ENCODE measurements at places on chromosomes 7 and 10.
A peak's percentile ranks its signal among the peaks of the same experiment; 100 is the strongest.

DNA sequence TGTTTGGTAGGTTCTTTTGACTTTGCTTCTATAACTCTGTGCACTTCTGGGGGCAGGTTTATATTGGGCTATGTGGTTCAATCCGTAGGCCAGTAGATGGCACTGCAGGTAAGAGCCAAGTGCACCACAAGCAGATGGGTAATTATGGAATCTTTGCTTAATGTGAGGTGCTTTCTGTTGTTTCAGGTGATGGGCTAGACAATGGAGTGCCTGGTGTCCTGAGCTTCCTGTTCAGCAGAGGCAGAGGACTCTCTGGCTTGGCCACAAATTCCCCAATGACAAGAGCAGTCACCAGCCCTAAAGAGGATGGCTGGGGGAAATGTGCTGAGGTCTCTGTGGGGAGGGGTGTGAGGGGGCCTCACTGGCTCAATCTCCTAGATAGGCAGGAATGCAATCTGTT lies 455.0 kb downstream of the CCSER2 start:
- DNase-seq = no peak

DNA sequence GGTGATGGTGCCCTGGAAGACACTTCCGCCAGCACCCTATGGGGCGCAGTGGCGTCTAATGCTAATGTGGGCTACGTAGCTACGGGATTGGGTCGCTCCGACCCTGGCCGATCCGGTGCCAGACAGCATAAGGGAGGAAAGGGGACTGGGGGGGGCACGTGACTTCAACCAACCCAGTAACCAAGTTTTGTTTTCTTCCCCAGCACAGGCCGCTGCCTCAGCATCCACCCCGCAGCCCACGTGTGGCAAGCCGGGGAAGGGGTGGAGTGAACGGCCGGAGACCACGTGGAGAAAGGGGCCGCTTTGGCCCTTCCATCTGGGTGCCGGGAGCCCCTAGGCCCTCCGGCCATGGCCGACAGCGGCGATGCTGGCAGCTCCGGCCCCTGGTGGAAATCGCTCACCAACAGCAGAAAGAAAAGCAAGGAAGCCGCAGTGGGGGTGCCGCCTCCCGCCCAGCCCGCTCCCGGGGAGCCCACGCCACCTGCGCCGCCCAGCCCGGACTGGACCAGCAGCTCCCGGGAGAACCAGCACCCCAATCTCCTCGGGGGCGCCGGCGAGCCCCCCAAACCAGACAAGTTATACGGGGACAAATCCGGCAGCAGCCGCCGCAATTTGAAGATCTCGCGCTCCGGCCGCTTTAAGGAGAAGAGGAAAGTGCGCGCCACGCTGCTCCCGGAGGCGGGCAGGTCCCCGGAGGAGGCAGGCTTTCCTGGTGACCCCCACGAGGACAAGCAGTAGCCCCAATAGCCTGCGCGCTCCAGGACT lies 2.5 kb downstream of the PRR15 start:
- no peak for DNase-seq

DNA sequence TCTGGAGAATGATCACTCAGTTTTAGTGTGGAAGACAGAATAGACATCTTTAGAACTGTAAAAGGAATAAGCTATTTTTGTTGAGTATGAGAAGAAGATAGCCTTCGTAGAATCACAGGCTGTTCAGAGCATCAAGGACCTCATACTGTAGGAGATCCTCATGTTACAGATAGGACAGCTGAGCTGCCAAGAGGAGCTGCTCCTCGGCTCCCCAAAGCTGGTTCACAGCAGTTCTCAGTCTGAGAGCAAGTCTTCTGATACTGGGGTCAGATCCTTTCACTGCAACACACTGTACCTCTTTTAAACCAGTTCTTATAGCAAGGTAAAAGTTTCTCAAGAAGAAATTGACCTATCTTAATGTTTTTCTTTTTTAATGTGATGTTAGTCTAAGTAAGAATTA lies 17.1 kb downstream of the CCNY start:
- DNase-seq = no peak

- no peak for DNase-seq
These were observed 59.9 kb downstream of the SGMS1 start for GRCh38 chr10:50563906-50564305.

GRCh38 chr7:110056331-110056730 lies 1034.6 kb upstream of the LRRN3 start:
- no peak for DNase-seq

GRCh38 chr7:17209101-17209500 lies 89.4 kb upstream of the AHR start:
- DNase-seq = no peak

DNA sequence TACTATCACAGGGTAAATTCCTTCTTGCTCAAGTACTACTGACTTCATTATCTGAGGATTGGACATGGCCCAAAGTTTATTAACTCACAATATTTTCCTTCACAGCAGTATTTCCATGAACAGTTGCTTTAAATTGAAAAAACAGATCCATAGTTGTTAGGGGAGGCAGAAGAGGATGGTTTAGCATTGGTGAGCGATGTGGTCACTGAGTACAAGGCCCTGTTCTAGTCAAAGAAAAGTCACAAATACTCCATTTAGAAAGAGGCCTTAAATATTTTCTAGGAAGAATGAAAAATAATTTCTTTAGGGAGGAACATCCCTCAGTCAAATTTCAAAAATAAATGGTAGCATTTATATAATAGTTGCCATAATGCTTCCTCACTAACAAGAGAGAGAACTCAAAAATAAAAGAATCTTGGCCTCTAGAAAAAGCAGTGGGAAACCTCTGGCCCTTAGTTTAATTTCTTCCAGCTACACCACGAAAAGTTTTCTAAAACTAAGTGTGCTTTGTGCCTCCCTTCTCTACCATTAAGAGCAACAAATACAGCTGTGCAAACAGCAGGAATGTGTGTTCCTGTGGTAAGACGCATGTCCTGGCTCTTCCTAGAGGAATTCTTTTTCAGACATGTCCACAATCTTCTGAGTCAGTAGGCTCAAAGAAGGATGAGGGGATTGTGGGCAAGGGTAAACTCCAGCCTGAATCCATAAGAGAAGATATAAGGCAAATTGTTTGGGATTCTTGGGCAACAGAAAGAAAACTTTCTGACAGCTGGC lies 105.7 kb downstream of the HOXA1 start:
- no peak for DNase-seq

DNA sequence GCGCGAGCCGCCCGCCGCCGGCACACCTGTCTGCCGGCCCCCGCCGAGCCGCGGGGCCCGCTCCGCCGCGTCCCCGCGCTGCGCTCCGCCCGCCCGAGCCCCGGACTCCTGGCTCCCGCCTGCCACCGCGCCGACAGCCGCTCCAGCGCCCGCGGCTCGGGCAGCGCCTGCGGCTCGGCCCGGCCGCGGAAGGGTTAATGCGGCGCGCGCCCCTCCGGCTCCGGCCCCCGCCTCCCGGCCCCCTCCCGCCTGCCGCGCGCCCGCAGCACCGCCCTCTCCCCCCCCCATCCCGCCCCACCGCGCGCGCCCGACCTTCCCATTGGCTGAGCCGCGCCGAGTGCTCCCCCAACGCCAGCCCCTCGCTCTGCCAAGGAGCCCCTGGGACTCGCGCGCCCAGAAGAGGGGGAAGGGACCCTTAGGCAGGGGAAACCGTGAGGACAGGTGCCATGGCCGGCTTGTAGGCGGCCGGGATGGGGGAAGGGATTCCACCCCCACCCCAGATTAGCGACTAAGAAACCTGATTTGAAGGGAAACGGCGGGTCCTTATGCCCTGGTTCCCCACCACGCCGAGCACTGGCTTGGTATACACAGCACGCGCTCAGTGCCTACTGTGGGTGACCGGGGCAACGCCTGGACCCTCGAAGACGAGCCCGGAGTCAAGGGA lies at the start of gene KCNH2:
Gene KCNH2, minus strand, starts transcription at position 196 of the 664 bp plus-strand sequence. CDS start 408 bp downstream, outside the sequence.
- no peak for DNase-seq

DNA sequence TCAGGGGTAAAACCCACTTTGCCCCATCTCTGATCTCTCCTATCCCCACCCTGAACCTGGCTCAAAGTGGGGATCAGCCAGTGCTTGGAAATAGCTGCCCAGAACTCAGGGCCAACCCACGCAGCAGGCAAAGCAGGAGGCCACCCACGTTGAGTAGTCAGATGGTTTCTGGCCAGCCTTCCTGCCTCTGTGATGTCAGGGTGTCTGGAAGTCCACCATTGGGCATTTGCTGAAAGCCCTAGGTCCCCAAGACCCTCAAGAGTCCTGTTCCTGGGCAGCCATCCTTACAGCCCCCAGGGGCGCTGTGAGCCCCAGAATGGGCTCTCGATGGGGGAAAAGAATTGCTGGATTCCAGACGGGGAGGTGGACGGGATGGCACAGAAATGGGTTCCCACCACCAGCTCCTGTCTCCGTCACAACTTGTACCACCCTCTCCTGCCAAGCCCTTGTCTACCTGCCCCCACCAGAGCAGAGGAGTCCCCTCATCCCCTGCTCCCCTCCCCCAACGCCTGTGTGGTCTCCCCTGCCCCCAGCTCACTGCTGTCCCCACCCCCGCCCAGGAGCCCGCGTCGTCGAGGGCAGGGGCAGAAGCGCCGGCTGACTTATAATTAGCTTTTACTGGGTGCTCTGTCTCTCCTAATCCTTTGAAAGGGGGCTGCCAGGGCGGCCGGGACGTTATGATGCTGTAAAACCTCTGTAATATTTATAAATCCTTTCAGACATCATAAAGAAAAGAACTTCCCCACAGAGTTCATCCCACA lies 3.9 kb downstream of the MYL10 start:
- DNase-seq = no peak

GRCh38 chr7:44559485-44559884 lies 14.2 kb downstream of the DDX56 start:
- no peak for DNase-seq

DNA sequence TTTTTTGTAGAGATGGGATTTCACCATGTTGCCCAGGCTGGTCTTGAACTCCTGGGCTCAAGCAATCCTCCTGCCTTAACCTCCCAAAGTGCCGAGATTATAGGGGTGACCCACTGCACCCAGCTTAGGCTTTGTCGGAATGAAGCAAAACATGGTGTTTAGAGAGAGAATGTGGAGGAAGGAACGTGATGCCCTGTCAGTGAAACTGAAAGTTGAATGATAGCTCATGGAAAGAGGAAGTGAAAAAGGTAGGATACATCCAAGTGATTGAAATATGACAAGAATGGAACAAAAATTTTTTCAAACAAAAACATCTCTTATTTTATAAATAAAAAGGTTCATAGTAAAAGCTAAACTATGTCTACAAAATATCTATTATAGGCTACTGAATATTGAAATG lies 5.9 kb downstream of the AKAP9 start:
- DNase-seq = no peak

GRCh38 chr10:90859321-90859751 lies 1.5 kb upstream of the HTR7 start:
- DNase-seq = no peak

- DNase-seq = no peak
These were observed 20.2 kb upstream of the SUV39H2 start for GRCh38 chr10:14858338-14858960.

GRCh38 chr10:3902054-3902808 lies 117.2 kb upstream of the KLF6 start:
- DNase-seq = no peak

GRCh38 chr7:22662556-22663356 lies 64.2 kb upstream of the IL6 start:
- no peak for DNase-seq

- DNase-seq = peak; percentile 16
These were observed 10.4 kb downstream of the CPA2 start for GRCh38 chr7:130276796-130277762.

- DNase-seq = no peak
These were observed 30.7 kb upstream of the INPP5A start for GRCh38 chr10:132506711-132507408.

GRCh38 chr10:45553155-45553554 lies 119.4 kb downstream of the ZFAND4 start:
- DNase-seq = no peak

DNA sequence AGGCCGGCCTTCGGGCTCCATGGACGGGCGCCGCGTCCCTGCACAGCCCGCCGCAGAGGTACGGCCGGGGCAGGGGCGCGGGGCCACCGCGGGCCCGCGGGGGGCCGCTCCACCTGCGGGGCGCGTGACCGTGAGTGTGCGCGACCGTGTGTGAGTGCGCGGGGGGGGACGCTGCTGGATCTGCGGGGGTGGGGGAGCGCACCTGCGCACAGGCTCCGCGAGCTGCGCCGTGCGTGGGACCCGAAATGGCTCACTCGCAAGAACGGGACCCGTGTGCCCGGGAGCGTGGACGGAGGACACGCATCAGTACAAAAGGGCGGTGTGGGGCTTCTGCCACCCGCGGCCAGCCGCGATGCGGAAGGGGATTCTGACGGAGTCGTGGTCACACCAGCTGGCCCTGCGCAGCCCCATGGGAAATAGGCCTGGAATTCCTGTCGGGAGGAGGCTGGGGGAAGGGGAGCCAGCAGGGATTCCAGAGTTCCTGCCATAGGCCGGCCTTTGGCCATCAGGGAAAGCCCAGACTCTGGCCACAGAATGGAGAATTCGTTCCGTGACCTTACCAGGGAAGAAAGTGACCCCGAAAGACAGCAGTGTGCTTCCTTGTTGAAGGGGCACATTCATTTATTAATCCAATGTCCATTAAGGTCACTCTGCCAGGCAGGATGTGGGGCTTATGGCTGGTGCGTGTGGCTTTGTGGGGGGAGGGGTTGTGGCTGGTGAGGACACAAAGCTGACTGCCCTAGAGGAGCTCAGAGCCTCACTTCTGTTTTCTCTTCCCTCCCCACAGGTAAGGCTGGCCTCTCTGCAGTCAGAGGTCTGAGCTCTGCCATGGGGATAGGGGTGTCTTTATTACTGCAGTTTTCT lies 494 bp downstream of the REPIN1 start:
- peak; percentile 76 for DNase-seq

- no peak for DNase-seq
These were observed 209.1 kb downstream of the TRIL start for GRCh38 chr7:28748933-28749584.

DNA sequence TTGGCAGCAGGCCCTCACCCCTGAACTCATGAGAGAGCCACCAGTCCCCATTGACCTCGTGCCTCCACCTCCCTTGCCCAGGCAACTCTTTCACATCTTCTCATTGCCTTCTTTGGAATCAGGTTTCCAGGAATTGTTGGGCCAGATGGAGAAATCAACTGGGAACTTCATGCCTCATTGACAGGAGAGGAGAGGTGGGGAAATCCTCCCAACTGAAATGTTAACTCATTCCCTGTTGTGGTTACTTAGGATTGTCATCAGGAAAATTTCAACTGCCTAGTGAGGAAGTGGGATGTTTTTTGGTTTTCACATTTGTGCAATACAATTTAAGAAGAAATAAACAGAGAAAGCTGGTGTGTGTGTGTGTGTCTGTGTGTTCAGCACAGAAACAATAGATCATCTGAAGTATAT lies 106.6 kb upstream of the INHBA start:
- no peak for DNase-seq

Data from stimulated activated CD4-positive, alpha-beta T cell treated with anti-CD3 and anti-CD28 coated beads, Interleukin-2, amount 100 ng/mL, for 4 hours (primary cell).